ENCODE measurements at places on chromosomes 3 and 15.

DNA sequence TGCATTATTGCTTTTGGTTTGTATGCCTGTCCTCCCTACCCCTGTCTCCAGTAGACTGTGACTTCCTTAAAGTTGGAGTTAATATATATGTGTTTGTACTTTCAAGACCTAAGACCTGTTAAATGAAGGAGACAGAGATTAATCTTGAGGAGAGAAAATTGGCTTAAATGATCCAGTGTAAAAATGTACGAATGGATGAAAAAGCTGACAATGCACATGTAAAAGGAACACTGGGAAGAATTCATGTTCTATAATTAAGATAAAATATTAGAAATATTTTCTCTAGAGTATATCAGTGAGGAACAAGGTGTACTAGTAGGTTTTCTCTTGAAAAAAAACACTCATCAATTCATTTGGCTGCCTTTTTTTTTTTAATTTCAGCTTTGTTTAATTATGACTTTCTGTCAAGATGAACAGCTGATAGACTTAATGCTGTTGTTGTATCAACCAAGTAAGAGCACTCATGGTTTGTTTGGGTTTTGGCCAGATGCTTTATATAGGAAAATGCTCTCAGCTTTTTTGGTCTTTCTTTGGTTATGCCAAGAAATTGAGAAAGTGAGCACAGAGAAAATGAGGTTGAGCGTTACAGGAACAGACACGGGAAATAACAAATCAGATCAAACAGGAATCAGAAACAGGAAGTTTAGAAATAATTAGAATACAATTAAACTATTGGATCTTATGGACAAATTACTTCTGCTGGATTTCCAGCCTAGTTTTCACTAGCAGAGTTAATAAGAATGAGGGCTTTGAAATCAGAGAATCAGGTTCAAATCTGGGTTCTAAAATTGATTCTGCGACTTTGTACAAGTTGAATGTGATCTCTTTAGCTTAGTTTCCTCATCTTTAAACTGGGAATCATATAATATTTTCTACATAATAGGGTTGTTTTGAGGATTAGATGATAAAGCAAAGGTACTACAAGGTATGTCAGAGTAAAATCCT, 38.3 kb upstream of the AADAC start:
- no peak for DNase-seq

DNA sequence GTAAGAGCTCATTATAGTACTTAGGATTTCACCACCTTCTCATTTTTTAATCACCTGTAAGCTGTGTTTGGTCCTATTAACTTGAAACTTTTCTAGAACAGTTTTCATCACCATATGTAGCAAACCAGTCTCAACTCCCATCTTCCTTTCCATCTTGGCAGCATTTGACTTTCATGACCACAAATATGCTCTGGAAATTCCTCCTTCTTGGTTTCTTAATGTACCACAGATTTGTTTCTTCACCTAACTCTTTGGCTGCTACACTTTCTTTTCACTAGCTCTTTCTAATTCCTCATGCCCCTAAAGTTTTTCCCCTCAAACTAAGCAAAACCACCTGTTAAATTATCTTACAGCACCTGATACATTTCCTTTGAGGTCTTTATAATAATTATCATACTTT, 13.2 kb upstream of the NMB start:
- DNase-seq, result peak; percentile 85

DNA sequence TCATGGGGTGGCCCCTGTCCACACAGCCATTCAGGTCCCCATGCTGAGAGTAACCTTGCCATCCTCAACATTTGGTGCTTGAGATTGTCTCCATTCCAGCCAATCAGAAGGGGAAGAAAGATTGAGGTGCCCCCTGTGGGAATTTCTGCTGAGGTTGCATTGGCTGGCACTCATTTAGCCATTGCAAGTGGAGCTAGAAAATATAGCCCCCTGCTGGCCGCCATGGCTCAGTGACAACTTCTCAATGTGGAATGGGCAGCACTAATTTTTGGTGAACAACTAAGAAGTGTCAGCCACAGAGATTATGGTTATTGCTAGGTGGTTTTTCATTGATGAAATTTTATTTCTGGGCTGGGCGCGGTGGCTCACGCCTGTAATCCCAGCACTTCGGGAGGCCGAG, 22.0 kb downstream of the COL6A6 start:
- DNase-seq, result peak; percentile 51

DNA sequence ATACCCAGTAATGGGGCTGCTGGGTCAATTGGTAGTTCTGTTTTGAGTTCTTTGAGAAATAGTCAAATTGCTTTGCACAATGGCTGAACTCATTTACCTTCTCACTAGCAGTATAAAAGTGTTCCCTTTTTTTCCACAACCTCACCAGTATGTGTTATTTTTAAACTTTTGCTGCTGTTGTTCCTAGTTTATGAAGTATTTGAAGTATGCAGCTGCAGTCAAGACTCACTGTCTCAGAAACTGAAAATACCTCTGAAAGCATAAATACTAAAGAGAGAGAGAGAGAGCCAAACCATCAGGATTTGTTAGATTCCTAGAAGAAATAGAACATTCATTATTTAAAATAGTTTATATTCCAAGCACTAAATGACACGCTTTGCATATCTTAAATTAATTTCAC, 764.2 kb downstream of the NTRK3 start:
- DNase-seq, result no peak

DNA sequence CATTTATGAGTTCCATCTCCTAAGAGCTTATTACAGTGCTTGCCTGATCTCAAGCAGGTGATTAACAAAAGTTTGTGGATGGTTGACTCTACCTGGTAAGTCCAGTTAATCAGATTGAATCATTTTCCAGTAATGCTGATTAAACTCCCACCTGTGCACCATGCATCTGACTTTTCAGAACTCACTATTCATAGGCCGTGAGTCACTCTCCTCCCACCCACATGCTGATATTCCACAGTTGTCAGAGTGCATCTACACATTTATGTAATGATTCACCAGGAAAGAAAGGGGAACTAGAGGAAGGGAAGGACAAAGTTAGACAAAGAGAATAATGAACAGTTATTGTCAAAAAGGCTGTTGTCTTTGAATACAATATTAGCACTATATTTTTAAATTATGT, 106.2 kb upstream of the UBE3A start:
- DNase-seq, result peak; percentile 65

DNA sequence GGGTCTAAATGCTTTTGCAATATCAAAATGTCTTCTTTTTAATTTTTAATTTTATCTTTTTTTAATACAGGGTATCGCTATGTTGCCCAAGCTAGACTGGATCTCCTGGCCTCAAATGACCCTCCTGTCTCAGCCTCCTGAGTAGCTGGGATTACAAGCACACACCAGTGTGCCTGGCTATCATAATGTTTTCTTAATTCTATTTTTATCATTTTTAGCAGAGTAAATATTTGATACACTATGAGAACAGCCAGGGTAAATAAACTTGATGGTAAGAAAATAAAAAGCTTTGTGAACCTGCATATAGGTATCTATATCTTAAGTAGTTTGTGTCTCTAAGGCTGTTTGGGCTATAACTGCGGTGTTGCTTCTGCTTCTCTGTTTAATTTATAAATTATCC, 60.4 kb downstream of the IL12A start:
- DNase-seq, result no peak

- DNase-seq, result no peak
Measured at GRCh38 chr3:46893763-46894162, 16.2 kb downstream of the PTH1R start.

- DNase-seq, result no peak
Measured at GRCh38 chr3:29290596-29290995, 9.7 kb downstream of the RBMS3 start.

GRCh38 chr3:129827765-129828164, 65.7 kb downstream of the TMCC1 start:
- no peak for DNase-seq

- DNase-seq, result peak; percentile 63
Measured at GRCh38 chr3:150495563-150496168, 50.6 kb downstream of the SERP1 start.

- peak; percentile 81 for DNase-seq
Measured at GRCh38 chr15:83207009-83207659, 489 bp downstream of the HDGFL3 start.

- DNase-seq, result no peak
Measured at GRCh38 chr15:41262571-41262970, 31.5 kb downstream of the CHP1 start.

GRCh38 chr3:42070524-42070923, 20.6 kb upstream of the TRAK1 start:
- no peak for DNase-seq

DNA sequence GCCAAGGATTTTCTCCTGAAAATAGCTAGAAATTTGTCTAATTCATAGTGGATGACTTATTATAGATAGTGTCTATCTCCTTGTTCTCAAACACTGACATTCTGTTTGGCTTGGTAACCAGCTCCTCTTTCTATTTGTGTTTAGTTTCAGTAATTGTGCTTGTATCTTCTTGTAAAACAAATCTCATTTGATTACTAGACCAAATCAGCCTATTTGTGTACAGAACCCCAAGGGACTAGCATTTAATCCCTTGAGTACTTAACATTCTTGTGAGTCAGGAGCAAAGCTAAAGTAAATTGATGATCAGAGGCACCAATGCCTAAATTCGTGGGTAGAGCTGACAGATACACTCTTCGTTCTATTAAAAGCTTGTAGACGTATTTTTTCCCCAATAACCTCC, 306.5 kb upstream of the SLITRK3 start:
- no peak for DNase-seq

DNA sequence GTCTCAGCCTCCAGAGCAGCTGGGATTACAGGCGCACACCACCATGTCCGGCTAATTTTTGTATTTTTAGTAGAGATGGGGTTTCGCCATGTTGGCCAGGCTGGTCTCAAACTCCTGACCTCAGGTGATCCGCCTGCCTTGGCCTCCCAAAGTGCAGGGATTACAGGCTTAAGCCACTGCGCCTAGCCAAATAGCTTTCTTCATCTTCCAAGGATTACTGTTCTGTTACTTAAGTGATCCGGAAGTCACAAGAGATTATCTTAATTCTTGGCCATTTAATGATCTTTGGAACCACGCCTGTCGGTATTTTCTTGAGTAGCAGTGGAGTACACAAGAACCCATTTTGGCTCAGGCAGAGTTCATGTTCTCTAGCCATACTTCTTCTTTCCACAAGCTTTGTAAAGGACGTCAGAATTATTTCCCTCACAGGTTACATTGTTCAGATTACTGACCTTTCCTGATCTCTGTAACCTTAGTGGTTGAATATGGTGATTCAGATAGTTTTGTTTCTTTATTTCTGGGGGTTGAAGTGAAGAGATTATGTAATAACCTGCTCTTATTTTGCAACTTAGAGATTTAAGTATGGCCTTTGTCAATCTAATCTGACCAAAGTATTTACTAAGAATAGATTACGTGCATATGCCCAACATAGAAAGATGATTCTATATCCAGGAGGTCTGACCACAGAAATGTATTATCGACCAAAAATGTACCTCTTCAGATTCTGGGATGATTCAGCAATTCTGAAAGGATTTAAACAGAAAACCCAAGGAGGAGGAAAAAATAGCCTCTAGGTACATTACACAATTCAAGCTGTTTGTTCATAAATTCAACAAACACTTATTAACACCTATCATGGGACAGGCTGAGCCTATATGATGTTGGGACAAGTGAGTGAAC, 132.2 kb downstream of the GREM1 start:
- DNase-seq, result peak; percentile 67

- DNase-seq, result no peak
Measured at GRCh38 chr3:30871720-30872119, 22.7 kb downstream of the GADL1 start.

GRCh38 chr3:143109861-143110260, 9.7 kb upstream of the CHST2 start:
- no peak for DNase-seq

- DNase-seq, result no peak
Measured at GRCh38 chr3:147090461-147090860, 315.9 kb downstream of the ZIC4 start.

GRCh38 chr15:31235311-31236183, 91.1 kb upstream of the KLF13 start:
- DNase-seq, result peak; percentile 26

DNA sequence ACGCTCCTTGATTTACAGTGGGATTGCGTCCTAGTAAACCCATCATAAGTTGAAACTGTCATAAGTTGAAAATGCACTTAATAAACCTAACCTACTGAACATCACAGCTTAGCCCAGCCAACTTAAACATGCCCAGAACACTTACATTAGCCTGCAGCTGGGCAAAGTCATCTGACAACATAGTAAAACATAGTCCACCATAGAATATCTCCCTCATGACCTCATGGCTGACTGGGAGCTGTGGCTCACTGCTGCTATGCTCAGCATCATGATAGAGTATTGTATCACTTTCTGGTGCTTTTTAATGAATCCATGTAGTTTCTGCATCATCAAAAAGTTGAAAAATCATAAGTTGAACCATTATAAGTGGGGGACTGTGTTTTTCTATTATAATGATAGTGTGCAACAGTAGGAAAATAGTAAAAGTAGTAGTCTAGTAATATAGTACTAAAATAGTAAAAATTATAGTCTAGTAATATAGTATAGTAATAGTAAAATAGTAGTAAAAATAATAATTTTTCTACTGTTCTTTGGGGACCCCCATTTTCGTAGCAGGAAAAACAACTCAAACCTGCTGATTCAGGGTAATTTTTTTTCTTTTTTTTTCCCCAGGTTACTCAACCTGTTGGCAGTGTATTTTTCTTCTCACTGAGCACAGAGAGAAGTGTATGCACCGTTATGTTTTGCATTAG, 233.5 kb downstream of the MYRIP start:
- DNase-seq, result no peak

GRCh38 chr3:48157950-48158376, 30.3 kb downstream of the CDC25A start:
- peak; percentile 85 for DNase-seq

- DNase-seq, result no peak
Measured at GRCh38 chr3:30522476-30522875, 83.9 kb upstream of the TGFBR2 start.

DNA sequence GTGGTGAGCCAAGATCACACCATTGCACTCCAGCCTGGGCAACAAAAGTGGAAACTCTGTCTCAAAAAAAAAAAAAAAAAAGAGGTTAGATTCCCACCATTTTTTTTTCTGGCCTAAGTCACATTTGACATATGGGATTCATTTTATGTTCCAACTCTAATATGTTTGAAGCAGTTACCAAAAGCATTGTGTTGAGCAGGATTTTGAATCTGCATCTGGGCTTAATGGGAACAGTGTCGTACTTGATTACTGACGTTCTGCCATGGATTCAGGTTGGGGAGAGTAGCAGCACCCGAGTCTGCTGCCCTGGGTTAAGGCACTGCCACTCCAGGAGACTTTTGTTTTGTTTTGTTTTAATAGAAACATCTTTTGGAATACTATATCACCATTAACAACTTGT, 348.7 kb upstream of the TBL1XR1 start:
- no peak for DNase-seq

Data from GM03348 (cell line).